Endodermal cell (in vitro differentiated cells): ENCODE measurements at places on chromosomes 7 and 10.

DNA sequence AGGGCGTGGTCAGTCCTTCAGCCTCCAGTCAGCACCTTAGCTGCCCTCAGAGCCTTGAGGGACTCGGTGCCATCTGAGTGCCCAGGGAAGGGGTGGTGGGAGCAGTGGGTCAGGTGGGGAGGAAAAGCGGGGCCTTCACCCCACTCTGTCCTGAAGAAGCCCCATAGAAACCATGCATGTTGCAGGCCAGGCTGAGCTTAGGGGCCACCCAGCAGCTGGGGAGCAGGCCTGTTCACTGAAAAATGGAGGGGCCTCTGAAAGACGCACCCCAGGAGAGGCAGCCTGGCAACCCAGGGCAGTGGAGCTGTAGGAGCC lies 144.3 kb downstream of the GRID1 start:
- DNase-seq: no peak

DNA sequence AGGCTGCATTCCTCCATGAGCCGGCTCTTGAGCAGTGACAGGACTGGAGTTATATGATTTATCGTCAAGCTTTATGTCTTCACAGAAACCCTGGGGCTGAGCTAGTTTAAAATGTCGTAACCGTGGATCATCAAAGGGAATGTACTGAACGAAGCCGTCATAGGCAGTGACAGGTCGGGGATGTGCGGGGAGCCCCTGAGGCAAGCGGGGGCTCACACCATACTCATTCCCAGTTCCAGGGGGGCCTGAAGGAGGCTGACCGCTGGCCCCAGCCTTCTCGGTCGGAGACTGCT lies 30.7 kb downstream of the JCAD start:
- no peak for DNase-seq

- no peak for DNase-seq
Observed at GRCh38 chr7:140055833-140056232, 6.9 kb downstream of the PARP12 start.

- peak; percentile 69 for DNase-seq
Observed at GRCh38 chr10:25701652-25702051, 232.4 kb upstream of the MYO3A start.

- no peak for DNase-seq
Observed at GRCh38 chr7:22611758-22612079, 111.7 kb upstream of the STEAP1B start.

GRCh38 chr7:39589323-39590111 lies 23.3 kb downstream of the YAE1 start:
- DNase-seq: peak; percentile 80

GRCh38 chr10:131964298-131964697 lies 17.4 kb downstream of the BNIP3 start:
- DNase-seq: no peak

DNA sequence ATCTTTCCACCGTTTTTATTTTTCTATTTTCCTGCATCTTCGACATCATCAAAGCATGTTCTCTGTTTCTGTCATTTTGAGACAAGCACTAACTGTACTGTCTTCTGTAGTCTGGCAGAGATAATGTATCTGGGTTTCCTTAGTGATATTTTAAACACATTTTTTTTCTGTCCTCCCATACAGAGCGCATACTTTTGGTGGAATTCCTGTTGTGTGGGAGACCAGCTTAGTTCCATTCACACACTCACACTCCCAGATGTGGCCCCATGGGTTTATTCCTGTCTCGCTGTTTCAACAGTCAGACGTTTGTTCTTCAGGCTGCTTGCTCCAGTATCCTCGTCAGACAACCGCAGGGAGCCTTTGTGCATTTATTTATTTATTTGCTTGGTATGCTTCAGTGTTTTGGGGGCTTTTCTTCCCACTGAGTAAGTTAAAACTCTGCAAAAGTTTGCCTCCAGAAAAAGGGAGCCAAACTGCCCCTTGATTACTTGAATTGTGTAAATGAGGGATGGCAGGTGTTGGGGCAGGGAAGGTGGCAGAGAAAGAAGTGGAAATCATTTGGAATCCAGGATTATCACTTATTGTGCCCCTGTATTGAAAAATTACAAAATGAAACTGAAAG lies 456.8 kb upstream of the KLF6 start:
- peak; percentile 72 for DNase-seq

GRCh38 chr10:2882628-2883027 lies 184.7 kb upstream of the PFKP start:
- no peak for DNase-seq

GRCh38 chr7:47543714-47544113 lies 38.2 kb downstream of the TNS3 start:
- DNase-seq: no peak

- DNase-seq: peak; percentile 53
Observed at GRCh38 chr7:50315739-50316671, 11.5 kb downstream of the IKZF1 start.

GRCh38 chr7:131945313-131945911 lies 389.0 kb upstream of the PODXL start:
- DNase-seq: peak; percentile 93

DNA sequence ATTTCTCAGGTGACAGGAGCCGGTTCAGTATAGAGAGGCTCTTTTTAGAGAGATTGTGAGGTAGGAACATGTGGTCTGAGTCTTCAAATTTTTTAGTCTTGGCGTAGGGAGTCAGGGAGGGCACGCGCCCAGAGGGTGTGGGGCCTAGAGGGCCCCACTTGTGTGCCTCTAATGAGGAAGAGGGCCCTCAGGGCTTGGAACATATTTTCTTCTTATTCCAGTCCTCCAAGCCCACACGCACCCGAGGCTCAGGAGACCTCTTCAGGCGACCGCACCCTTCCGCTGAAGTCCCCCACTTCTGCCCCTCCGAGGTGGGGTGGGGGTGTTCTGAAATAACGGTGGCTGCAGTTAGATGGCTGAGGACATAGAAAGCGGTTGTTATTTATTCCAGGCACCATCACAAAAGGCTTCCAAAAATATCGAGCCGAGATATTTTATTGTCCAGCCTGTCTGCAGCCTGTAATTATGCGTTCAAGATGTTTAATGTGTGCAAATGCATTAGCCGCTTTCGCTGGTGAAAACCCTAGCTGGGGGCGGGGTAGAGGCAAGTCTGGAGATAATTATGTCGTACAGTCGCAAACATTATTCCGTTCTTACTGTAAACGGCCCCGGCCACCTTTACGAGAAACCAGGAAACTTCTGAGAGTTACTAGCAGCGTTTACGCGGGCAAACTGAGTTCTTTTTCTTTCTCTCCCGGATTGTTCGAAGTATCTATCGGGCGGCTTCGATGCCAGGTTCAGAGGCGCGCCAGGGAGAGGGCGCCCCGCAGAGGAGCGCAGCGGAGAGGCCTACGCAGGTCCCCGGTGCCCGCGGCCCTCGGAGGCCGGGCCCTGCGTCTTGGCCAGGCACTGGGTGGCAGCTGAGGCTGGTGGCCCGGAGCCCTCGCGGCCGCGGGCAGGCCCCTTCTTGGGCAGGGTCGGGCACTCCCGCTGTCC lies 12.9 kb upstream of the HOXA13 start:
- peak; percentile 42 for DNase-seq

- DNase-seq: no peak
Observed at GRCh38 chr7:30910411-30911073, 1.1 kb upstream of the AQP1 start.

DNA sequence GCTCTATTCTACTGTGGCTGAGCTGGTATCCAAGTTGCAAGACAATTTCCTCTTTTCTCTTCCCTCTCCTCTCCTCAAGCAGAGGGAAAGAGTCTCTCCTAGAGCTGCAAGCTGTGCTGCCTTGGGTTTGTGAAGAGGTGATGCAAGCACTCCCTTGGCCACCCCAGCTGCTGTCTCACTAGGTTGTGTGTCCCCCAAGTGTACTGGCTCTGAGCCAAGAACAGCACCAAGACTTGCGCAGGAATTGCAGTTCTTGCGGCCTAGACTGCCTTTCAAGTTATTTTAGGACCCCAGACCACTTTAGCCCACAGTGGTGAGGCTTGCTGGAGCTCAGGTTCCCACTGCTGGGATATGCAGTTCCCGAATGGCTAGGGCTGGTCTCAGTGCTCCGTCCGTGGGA lies 411.6 kb downstream of the DPP6 start:
- DNase-seq: no peak

DNA sequence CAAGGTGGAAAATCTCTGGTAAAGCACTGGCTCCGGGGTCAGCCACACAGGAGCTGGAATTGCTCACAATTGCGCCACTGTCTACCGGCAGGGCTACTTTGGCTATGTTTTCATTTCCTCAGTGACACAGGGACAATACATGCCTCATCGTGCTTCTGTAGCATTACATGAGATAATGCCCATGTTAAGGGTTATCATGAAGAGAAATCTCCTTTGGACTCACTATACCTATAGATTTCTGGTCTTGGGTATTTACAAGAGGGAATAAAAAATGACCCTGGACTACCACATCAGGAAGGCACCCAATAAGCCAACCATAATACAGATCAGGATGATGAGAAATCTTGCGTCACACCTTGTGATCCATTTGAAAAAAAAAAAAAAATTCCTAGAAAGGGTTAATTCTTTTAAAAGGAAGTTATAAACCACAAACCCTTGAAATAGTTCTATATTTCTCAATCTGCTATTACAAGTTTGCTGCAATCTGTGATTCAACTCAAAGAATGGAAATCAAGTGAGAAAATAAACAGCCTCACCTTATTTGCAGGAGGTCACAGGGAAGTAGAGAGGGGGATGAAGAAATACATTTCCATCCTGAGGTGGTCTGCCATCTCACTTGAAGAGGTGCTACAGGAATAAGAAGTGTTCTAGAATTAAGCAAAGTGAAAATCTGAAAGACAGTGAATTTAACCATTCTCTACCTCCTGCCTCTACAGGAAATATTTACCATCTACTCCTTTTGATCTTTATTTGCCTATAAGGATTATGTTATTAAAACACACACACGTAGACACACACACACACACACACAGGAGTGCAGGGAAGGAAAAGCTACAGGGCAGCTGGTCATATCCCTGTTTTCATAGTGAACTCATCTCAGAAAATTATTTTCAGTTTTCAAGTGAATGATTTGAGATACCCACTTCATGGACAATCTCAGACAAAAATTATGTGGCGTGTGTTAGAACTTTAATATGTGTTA lies 231.3 kb upstream of the CELF2 start:
- no peak for DNase-seq

DNA sequence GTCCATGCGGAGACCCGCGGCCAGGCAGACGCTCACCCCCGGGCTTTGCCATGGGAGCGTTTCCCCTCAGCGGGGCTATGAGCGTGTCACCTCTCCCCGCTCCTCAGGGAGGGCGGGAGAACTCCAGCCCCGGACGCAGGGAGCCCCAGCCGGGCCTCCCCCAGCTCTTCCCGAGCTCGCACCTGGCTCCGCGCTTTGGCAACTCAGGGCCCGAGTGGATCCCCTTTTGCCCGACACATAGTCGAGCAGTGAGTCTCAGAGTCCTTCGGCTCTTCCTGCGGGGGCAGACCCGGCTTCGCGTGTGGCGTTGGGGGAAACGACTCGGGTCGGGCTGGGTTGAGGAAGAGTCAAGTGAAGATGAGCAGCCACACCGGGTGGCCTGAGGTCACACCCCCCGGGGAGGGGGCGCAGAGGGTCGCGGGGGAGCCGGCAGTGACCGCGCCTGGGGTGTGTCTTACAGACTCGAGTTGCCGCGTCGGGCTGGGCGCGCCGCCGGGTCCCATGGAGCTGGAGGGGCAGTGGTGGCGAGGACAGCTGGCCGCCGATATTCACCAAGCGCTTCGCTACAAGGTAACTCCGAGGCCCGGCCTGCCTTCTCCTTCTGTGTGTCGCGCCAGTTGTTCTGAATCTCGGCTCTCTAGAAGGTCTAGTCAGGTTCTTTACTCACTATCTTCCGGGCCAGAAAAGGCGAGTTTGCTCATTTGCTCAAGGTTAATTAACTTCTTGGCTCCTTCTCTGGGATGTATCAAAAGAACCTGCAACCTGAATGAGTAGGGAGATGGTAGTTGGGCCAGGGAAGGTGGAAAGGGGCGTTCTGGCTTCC lies 721 bp downstream of the CCNJ start:
- DNase-seq: peak; percentile 84

DNA sequence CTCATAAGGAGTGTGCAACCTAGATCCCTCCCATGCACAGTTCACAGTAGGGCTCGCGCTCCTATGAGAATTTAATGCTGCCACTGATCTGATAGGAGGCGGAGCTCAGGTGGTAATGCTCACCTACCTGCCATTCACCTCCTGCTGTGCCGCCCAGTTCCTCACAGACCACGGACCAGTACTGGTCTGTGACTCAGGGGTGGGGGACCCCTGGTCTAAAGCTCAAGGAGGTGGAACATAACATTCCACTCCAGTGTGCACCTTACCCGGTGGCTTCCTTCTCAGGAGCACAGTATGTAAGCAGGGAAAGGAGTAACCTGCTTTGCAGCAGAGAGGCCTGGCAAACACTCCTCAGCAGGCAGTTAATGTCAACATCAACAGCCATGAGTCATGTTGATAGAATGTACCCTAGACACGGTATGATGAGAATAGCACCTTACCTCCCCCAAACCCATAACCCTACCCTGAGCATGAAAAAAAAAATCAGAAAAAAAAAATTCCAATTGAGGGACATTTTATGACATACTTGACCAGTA lies 273.5 kb downstream of the FGFR2 start:
- DNase-seq: peak; percentile 65

DNA sequence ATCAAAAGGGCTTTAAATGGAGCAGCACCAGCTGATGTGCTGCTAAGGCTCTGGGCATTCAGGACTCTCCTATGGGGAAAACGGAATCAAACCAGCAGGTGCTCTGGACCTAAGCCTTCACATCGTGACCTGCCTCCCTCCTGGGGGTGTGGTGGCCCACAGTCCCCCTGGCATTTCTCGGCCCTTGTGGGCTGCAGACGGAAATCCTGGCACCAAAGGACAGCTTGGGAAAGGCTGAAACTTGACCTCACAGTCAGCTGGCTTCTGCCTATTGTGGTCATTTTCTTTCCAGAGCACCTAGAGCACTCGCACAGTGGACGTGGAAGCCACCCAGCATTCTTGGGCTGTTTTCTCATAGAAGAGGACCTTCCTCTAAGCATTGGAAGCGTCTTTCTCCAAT lies 74.8 kb downstream of the TPST1 start:
- DNase-seq: no peak

GRCh38 chr10:49185213-49185612 lies 3.0 kb downstream of the TMEM273 start:
- DNase-seq: no peak

DNA sequence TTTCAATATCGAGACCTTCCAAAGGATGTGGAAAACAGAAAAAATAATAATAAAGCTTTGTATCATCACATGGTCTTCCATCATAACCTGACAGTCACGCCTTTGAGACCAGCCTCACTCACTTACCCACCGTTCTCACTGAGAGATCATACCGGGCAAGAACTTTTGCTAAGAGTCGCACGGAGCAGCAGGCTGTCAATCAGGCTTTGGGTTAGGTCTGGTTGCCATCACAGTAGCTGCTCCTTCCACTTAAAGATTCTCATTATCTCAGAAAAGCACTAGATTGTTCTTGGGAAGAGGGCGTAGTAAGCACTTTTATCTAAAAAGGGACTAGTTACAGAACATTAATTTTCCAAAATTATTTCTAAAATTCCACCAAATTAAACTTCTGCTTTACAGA lies 2.0 kb downstream of the RELN start:
- no peak for DNase-seq
